ENCODE measurements at places on chromosomes 5 and 9.
A peak's percentile ranks its signal among the peaks of the same experiment; 100 is the strongest.

- DNase-seq = no peak
These were observed 134.2 kb upstream of the RGMB start for GRCh38 chr5:98639274-98639673.

GRCh38 chr5:114206640-114207039 lies 155.2 kb upstream of the KCNN2 start:
- DNase-seq = no peak

DNA sequence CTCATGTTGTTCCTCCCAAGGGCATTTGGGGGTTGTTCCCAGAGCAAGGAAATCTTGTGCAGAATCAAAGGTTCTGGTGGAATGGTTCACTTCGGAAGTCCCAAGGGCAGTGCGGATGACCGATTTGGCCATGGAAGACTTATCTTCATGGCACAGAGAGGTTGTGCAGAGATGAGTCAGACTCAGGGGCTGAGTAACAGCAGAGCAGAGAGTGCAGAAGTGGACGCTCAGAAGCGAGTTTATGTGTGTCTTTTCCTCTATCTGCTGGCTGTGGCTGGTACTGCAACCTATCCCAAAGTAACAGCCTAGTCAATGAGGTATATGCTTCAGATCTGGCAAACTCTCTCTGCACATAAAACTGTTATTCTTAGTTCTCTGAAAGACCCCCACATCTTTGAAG lies 118.1 kb downstream of the DPYSL3 start:
- DNase-seq = peak; percentile 73

DNA sequence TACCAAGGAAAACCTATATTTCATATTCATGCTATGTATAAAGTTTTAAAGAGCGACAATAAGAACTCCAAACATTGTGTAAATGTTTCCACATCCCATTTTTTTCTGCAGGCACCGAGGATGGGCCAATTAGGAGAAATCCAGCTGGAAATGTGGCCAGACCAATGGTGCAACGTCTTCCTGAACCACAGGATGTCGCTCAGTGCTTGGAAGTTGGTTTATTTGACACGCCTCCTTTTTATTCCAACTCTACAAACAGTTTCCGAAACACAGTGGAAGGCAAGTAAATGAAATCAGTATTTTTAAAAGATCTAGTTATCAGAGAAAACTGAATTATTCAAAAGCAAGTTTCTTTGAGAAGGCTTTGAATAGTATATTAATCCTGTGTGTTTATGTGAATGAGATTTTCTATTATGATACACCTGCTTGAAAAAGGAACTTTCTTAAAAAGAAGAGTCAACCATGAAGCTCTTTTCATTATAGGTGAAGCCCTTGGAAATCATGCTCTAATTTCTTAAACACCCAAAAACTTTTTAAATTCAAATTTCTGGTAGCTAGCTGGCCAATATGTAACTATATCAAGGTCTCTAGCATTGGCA lies 9.1 kb downstream of the TYRP1 start:
- DNase-seq = no peak

DNA sequence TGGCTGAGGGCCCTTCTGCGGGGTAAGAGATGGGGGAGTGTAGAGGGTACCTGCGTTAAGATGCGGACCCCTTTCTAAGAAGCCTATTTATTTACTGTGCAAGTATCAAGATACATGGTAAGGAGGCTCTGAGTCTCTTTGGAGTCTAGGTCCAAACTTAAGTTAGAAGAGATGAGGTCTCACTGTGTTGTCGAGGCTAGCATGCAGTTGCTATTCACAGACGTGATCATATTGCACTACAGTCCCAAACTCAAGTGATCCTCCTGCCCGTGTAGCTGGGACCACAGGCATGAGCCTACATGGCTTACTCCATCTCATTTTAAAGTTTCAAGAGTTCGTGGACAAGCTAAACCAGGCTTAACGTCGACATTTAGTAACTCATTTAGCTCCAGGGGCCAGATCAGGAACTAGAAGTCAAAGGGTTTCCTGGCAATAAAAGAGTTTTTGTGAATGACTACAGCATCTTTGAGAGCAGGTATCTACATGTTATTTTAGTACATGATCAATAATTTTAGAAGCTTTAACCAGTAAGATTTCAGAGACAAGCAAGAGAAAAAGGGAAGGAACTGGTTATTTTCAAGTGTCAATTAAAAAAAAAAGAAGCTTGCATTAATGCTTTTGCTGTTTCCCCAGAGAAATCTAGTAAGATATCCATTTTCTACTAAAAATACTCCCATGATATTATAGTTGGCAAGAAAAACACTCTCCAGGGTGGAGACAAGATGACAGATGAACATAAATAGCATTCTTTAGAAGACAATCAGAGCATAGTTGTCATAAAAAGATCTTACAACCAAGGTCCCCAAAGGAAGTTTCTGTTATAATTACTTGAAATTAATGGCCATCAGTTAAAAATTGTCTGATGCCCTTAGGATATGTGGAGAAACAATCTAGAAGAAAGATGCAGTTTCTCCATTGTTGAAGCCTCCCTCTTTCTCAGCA lies 141.3 kb downstream of the SCAMP1 start:
- no peak for DNase-seq

- no peak for DNase-seq
These were observed 100.9 kb upstream of the MAP1B start for GRCh38 chr5:72006361-72006760.

GRCh38 chr9:124239249-124240073 lies 18.3 kb upstream of the NEK6 start:
- peak; percentile 94 for DNase-seq

Measured in suppressor macrophage (primary cell).